ENCODE measurements at places on chromosomes 4 and X. TPM values are rescaled to one million over a fixed set of nuclear protein-coding genes. Genes with fewer than 3 reads are reported as not detected.
A peak's percentile ranks its signal among the peaks of the same experiment; 100 is the strongest.

GRCh38 chr4:152509595-152510225 lies 26.2 kb downstream of the FBXW7 start:
- no peak for DNase-seq

DNA sequence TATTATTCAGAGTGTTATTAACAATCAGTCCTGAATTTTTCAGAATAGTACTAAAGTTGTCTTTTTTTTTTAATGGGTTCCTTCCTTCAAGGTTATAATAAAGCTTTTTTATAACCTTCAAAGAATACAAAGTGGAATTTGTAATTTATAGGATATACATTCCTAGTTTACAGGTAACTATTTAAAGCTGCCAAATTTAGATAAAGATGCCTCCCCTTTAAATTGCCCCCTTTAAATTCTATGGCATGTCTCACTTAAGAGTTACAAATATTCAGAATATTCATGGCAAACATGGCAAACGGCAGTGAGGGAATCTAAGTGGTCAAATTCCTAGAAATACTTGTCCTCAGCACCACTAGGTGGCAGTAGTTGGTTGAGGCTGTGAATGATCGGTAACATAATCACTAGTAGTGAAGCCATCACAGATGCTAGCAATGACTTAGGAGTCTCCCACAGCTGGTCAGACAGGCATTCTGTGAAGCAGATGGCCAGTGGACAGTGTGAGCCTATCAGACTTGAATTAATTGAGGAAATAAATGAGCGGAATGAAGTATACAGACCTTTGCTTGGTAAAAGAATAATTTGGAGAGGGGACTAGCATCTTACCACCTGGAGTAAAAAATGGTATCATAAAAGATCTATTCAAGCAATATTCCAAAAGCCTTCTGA lies 86.4 kb downstream of the CBR4 start:
- DNase-seq = peak; percentile 91

- DNase-seq = peak; percentile 74
Measured at GRCh38 chr4:7854697-7855370, 84.8 kb downstream of the AFAP1 start.

- DNase-seq = no peak
Measured at GRCh38 chr4:154916068-154916467, 135.0 kb downstream of the RBM46 start.

Gene COL4A5
- total RNA-seq = 48.0 TPM

Gene NSG1
- total RNA-seq = not detected

Gene C4orf50
- under 0.01 TPM for total RNA-seq

Gene GPR119
- not detected for total RNA-seq

Gene SPP1
- total RNA-seq = 11.6 TPM

All from dermis blood vessel endothelial cell (primary cell).